ENCODE measurements at places on chromosomes 4 and X.

DNA sequence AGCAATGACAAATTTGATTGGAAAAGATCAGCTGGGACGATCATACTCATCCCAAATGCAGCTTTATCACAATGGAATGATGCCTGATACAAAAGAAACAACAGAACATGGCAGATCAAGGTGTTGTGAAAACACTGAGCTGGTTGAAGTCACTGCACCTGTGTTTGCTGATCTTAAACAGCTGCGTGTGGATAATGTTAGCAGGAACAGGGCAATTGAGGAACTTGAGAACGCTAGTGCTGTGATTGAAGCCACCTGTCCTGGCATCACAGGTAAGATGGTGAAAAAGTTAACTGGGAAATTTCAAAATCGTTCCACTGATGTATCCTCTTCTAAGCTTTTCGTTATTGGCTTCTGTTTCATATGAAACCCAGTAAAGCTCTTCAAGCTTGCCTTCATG lies 27.4 kb upstream of the SOD3 start:
- no peak for DNase-seq

- no peak for DNase-seq
Observed at GRCh38 chr4:85886665-85887064, 411.7 kb downstream of the ARHGAP24 start.

DNA sequence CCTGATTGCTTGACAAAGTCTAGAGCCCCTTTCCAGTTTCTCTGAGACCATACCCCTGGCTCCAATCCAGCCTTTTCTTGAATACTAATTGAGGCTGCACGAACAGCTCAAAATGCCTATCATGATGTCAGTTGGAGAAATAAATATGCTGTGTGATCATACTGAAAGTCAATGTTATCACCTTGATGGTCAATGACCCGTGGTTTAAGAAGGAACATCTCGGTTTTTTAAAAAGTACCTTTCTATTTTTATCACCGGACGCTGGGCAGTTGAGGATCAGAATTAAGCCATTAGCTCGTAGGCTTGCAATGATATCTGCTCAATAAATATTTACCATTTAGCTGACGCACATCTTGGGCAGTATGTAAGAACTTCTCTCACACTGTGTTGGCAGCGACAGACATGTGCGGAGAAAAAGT lies 852 bp upstream of the WDR44 start:
- no peak for DNase-seq

DNA sequence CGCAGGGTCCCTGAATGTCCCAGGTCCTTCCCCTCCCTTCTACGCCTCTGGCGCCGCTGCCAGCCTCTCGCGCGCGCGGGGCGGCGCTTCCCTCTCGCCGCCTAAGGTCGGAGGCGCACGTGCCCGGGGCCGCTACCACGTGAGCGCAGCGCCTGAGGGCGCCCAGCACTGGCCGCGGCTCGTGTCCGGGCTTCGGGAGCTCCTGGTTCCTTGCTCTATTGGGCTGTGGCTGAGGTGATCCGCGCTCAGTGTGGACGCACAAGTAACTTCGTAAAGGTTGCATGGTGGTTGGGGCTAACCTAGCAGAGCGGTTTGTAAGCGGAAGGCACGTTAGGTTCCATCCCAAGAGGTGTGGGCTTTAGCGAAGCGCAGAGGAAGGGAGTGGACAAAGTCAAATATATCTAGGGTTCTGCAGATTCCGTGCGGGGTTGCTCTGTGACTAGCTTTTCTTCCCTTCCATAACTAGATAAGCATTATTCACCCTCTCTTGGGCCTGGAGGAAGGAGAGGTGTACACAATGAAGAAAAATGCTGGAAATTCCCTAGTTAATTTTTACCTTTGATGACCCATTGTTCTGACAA lies 1.8 kb downstream of the TLL1 start:
- peak; percentile 2 for DNase-seq

- DNase-seq: peak; percentile 24
Observed at GRCh38 chr4:81069706-81070331, 39.3 kb downstream of the BMP3 start.

GRCh38 chr4:85728464-85728863 lies 253.5 kb downstream of the ARHGAP24 start:
- DNase-seq: no peak

Measured in anterior cingulate cortex (tissue), 58 donors.